ENCODE measurements at places on chromosomes 5 and 9. TPM values are rescaled to one million over a fixed set of nuclear protein-coding genes. Genes with fewer than 3 reads are reported as not detected.

- ATAC-seq = no peak
Observed at GRCh38 chr9:86287013-86287412, 4.7 kb upstream of the ISCA1 start.

GRCh38 chr5:117889596-117889995, 1098.8 kb downstream of the DTWD2 start:
- no peak for ATAC-seq

DNA sequence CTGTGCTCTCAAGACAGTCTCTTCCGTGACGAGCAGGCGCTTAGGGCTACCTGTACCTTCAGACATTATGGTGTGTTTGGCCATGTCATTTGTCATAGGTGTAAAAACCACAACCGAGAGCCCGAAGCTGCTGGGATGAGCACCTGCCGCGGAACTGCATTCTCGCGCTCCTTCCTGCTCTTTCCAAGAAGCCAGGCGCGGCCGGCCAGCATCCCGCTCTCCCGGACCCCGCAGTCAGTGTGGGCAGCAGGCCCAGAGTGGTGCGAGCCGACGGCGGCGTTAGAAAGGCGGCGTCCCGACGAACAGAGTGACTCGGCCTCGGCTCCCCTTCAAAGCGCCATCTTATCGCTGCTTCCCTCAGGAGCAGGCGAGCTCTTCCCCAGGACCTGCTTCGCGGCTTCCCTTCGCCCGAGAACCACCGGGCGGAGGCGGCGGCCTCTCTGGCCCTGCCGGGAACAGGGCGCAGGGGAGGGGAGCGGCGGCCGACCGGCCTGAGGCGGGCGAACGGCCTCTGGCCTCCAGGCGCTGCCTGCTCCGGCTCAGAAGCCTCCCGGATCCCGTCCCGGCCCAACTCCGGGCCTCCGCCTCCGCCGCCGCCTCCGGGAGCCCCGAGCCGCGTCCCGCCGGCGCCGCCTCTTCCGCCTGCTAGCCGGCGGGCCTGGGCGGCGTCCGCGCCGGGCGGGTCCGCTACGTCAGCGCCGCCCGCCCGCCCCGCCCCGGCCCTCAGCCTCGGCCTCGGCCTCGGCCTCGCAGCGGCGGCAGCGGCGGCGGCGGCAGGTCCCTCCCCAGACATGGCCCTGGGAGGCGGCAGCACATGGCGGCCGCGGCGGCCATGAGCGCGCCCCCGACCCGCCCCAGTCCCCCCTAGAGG, at the start of gene FAM120A:
Gene FAM120A, plus strand, starts transcription at position 741 of the 871 bp plus-strand sequence. CDS start 231 bp downstream, outside the sequence.
- peak; percentile 78 for ATAC-seq

- ATAC-seq = no peak
Observed at GRCh38 chr5:39775086-39775796, 350.5 kb upstream of the DAB2 start.

Gene FAM153A
- total RNA-seq = 127 TPM
